ENCODE measurements at places on chromosomes 1 and 21. TPM values are rescaled to one million over a fixed set of nuclear protein-coding genes. Genes with fewer than 3 reads are reported as not detected.

The FAM72D gene
- 2.4 TPM for polyA plus RNA-seq

GRCh38 chr1:15722411-15722810, 13.6 kb upstream of the SLC25A34 start:
- no peak for DNase-seq

The CFAP45 gene
- polyA plus RNA-seq: 8.4 TPM

DNA sequence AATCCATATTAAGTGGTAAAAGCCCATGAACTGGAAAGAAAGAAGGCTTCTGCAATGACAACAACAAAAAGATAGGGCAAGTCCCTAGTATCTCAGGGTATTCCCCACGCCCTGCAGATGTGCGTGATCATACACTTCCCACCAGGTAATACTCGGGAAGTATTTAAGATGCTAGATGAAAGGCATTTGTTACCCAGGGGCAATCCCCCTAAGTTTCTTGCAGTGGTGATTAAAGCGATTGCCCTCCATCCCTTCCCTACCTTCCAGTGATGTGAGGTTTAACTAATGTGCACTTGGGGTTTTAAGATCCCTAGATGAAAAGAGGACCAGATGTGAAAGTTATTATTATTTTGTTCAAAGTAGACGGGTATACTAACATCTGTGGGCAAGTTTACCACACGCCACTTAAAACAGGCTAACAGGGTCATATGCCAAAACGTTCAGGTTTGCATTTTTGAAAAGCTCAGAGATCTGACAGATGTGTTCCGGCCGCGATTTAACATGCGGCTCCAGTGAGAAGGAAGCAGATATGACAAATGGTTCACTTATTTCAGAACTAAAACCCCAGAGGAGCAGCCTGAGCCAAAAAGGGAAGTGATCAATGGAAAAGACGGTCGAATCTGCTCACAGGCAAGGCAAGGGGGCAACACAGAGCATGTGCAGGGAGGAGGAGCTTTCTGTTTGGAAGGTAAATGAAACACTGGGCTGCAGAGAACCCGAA, 17.4 kb downstream of the TIAM1 start:
- no peak for DNase-seq

DNA sequence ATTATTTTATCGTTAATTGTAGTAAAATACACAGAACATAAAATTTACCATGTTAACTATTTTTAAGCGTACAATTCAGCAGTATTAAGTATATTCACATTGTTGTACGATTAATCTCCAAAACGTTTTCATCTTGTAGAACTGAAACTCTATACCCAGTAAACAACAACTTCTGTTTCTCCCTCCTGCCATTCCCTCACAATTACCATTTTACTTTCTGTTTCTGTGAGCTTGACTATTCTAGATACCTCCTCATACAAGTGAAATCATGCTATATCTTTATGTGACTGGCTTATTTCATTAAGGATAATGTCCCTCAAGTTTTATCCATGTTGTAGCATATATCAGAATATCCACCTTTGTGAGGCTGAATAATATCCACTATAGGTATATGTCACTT, 156.8 kb downstream of the ST6GALNAC3 start:
- no peak for DNase-seq

DNA sequence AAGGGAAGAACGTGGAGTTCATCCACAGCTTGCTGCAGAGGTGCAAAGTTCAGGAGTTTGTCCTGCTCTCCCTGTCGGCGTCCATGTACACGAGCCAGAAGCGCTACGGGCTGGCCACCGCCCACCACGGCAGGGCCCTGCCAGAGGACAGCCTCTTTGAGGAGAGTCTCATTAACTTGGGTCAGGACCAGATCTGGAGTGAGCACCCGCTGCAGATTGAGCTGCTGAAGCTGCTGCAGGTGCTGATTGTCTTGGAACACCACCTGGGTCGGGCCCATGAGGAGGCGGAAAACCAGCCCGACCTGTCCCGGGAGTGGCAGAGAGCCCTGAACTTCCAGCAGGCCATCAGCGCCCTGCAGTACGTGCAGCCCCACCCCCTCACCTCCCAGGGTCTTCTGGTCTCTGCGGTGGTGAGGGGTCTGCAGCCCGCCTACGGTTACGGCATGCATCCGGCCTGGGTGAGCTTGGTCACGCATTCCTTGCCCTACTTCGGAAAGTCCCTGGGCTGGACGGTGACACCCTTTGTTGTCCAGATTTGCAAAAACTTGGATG, 73.8 kb upstream of the MORC3 start:
- DNase-seq: peak; percentile 51

DNA sequence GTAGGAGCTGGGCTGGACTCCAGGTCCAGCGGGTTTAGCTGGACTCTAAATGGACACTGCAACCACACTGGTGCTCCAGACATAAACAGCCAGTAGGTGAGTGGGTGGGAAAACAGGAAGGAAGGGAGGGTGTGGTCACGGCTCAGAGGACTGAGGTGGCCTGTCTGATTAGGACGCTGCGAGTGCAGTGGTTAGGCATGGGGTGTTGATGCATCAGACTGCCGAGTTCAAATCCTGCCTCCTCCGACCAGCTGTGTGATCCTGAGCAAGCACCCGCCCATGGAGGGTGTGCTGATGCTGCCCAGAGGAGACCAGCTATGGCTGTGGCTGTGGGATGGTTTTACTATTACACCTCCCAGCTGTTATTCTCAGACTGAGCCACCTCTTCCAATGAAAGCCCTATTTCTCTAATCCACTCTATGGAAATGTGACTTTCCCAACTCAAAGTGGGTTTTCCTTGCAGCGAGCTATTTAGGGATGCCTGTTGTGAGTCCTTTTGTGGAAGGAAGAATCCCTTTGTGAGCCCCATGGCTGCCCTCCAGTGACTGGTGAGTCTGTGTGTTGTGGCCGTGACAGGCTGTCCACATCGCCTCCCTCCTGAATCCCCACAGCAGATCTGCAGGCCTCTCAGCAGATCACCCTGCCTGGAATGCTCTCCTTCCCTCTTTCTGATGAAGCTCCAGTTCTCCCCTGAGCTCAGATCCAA, 56.6 kb upstream of the EDN2 start:
- no peak for DNase-seq

DNA sequence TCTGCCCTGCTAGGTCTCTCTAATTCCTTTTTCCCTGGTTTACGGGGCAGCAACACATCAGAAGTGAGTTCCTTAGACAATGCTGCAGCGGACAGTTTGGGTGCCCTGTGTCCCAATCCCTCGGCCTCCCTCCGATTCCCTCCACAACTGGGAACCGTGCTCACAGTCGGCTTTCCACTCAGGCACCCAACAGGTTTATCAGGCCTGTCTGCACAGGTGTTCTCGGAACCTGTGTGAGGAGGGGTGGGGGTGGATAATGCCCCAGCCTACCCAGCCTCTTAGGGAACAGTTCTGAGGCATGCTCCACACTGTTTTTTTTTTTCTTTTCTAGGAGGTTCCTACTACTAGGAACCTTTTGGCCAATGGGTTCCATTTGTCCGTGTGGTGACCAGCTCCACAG, 131.2 kb downstream of the DISC1 start:
- no peak for DNase-seq

DNA sequence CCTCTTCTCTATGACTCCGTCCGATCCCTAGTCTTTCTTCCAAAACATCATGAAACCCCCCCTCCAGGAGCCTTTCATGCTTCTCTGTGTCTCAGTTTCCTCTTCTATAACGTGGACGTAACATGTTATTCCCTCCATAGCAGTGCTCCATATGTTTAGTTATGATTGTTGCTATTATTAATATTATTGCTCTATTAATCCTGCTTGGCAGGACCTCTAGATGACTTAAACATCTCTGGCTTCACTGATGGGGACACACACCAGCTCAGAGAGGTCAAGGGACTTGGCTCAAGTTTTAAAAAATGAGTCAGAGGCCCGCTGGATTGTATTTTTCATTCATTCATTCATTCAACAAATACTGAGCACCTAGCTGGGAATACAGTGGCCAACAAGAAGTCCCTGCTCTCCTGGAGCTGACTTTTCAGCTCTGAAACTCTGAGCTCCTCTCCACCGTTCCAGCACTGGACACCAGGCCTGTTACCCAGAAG, 404 bp upstream of the CPLANE2 start:
- no peak for DNase-seq

GRCh38 chr1:209738270-209738669, 17.6 kb upstream of the TRAF3IP3 start:
- DNase-seq: no peak

The SETD4 gene
- polyA plus RNA-seq: 36.9 TPM

GRCh38 chr1:177032434-177032833, 132.1 kb downstream of the ASTN1 start:
- DNase-seq: no peak

DNA sequence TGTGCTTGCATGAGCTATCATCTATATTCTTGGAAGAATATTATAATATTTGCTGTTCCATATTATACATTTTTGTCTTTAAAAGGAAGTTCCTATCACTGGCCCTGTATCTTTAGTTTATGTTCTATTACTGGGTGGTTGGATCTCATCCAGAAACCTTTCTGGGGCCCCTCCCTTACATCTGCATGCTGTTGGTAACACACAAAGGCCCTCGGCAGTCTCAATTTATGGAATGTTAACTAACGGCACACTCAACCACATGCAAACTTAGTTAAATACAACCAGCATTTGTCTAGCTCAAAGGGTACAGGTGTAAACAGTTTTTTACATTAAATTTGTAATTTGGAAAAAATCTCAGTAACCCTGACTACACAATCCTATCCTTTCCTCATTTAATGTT, 9.7 kb upstream of the HYI start:
- DNase-seq: no peak

All from left lung (tissue), 14 donors.